Right renal pelvis (tissue), 4 donors: ENCODE measurements at places on chromosomes 7 and 10.

- no peak for DNase-seq
These were observed 49.7 kb downstream of the COL17A1 start for GRCh38 chr10:104036069-104036384.

DNA sequence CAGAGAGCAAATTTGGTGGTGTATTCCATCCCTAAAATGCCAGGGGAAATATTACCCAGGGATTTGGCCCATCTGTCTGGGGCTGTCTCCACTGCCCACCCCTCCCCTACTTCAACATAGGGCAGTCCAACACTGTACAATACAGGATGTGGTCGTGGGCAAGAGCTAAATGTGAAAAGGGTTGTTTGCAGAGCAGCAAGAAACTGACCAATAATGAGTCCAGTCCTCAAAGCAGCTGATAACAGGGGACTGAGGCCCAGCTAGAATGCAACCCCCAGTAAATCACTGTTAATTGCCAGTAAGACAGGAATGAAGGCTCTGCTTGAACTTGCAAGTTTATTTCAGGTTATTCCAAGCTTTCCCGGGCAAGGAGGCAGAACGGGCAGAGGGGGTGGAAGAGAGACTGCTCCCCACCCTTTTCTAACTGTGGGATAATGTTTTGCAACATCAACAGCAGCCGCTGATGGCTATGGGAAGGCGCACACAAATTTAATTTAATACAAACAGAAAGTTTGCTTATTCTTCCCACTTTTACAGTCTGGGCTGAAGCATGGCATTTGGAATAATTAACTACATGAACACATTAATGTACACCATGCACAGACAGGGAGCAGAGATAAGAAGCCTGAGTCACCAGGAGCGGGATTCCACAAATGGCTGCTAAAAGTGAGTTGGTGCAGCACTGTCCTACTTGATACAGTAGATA is 36.8 kb downstream of the AFAP1L2 start:
- peak; percentile 83 for DNase-seq

DNA sequence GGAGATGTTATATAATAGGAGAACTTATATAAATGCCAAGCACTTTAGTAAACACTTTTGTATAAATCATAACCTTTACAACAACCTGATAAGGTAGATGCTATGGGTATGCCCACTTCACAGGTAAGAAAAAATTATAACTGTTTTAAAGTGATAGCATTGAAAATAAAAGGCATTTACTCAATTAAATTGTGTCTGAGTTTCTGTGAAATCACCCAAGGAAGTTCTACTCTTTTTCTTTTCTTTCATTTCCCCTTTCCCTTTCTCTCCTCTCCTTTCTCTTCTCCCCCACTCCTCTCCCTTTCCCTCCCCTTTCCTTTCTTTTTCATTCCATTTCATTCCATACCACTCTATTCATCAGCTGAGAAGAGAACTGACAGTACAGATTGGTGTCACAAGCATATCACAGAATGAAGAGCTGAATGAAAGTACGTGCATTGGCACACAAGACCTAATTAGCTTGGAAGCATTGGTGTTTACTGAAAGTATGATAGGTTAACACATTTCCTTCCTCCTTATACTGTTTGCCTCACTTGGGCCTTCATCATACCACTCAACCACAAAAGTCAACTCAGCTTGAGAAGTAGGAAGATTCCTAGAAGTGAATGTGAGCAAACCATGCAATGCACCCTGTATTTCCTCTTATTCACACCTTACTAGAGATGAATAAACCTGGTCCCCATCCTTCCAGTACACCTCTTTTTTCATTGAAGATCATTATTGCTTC is 117.9 kb upstream of the AGR3 start:
- no peak for DNase-seq

DNA sequence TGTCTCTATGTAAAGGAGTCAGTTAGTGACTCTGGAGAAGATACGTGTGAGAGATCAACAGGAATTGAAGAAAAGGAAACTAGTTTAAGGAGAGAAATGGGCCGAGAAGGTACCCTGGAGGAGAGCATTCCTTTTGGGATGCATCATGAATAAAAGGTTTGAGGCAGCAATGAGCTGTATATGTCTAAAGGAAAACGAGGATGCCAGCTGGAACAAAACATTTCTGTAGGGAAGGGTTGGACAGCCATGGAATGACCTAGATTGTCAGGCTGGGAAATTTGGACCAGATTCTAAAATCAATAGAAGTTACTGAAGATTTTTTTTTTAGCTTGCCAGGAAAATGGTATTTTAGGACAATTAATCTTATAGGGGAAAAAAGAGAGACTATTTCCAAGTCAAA is 17.2 kb upstream of the MPP7 start:
- no peak for DNase-seq

- DNase-seq: no peak
These were observed 466.0 kb downstream of the XPNPEP1 start for GRCh38 chr10:109457302-109457638.

- DNase-seq: no peak
These were observed 193.9 kb upstream of the TCF7L2 start for GRCh38 chr10:112756235-112756527.

DNA sequence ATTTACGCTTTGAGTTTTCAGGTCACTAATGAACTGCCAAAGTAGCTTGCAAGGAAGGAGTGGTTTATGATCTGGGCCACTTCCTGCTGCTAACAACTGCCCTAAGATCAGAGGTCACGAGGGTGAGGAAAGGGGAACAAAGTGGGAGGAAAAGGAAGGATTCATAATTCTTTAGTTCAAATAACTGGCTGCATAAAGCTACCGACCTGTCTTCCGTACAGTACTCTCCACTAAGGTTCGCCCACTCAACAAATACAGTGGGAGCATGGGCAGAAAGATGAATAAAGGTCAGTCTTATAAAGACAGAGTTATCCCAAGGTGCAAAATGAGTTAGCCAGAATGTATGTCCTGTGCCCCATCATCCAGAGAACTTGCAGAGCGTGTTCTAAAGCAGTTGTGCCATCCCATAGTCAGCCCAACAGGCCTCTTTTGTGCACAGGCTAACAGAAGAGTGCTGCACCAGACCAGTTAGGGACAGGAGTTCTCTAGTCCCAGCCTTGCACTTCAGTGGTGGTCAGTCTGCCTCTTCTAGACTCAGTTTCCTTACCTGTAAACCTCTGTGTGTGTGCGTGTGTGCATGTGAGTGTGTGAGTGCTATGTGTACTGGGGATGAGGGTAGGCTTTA is 65.9 kb downstream of the CREB3L2 start:
- no peak for DNase-seq

GRCh38 chr7:148447221-148447849 is 143.2 kb upstream of the C7orf33 start:
- DNase-seq: no peak

- no peak for DNase-seq
These were observed 13.7 kb upstream of the USP6NL start for GRCh38 chr10:11625019-11625735.

DNA sequence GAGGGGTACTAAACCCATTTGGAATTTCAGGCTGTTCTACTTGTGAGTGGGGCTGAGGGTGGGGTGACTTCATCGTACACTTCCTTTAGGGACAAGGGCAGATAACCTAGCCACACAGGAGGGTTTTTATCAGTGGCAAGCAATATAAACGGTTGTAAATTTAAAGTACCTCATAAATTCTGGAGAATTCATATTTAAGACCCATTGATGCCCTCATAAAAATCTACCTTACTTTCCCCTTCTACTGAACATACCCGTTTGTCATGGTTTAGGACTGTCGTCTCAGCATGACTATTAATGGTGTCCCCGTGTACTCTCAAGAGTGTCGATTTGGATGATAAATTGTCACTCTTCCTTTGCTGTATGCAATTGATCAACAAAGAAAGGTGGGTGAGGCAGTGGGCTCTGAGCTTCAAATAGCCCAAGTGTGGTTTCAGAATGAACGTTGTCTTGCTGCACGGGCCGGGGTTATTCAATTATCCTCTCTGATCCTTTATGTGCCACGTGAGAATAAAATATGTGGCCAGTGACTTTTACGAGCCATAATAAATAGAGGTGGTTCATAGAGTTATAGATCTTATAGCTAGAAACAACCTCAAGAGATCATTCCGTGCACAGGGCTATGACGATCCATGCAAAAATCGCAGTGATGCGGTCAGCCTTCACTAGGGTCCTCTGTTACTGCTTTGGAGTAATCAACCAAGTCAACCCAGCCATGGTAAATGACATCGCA is 82.2 kb downstream of the FAM107B start:
- DNase-seq: no peak

- DNase-seq: no peak
These were observed 20.9 kb upstream of the PRKAR2B start for GRCh38 chr7:107023522-107024151.

DNA sequence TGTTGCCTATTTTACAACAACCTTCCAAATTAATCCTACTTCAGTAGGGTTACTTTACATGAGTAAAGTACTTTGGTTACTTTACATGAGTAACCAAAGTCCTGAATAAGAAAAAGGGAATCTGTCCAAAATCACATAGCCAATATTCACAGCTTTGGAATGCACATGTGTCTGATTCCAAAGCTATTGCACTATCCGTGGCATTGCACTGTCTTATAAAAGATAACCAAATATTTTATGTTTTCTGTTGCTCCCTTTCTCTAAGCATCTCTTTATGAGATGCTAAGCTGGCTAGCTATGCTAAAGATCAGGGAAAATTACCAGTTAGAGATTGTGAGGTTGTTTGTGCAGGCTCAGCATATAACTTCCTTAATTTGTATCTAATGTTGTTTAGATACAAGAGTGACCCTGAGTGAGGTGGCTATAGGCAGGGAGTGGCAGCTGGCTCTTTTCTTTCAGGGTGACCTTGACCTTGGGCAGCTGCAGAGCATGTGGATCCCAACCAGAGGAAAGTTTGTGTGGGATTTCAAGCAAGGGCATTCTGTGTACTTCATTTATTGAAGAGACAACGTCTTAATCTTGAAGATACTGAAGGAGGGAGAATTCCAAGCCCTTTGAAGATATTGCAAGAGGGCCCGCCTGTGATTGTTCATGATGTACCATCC is 366.1 kb upstream of the ANKRD30A start:
- no peak for DNase-seq

DNA sequence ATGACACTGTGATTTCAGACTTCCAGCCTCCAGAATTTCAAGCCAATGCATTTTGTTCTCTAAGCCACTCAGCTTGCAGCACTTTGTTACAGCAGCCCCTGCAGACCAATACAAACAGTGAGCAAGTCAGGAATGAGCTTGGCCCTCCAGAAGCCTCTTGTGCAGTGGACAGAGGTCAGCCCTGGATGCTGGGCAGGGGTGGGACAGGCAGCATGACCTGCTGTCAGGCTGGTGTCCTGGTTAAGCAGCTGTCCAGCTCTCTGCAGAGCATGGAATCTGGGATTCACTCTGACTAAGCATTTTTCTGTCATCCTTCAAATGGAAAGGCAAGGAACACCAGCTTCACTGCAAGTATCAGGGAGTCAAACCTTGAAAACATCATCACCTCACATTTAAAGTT is 85.5 kb upstream of the GDF10 start:
- no peak for DNase-seq

DNA sequence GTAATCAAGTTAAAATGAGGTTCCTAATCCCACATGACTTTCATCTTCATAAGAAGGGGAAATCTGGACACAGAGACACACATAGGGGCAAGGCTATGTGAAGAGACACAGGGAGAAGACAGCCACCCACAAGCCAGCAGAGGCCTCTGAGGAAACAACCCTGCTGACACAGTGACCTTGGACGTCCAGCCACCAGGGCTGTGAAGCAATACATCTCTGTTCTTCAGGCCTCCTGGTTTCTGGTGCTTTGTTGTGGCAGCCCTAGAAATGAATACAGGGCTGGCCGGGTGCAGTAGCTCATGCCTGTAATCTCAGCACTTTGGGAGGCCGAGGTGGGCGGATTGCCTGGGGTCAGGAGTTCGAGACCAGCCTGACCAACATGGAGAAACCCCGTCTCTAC is 183.9 kb downstream of the CXCL12 start:
- no peak for DNase-seq

GRCh38 chr7:112866424-112866823 is 76.2 kb upstream of the TMEM168 start:
- no peak for DNase-seq

DNA sequence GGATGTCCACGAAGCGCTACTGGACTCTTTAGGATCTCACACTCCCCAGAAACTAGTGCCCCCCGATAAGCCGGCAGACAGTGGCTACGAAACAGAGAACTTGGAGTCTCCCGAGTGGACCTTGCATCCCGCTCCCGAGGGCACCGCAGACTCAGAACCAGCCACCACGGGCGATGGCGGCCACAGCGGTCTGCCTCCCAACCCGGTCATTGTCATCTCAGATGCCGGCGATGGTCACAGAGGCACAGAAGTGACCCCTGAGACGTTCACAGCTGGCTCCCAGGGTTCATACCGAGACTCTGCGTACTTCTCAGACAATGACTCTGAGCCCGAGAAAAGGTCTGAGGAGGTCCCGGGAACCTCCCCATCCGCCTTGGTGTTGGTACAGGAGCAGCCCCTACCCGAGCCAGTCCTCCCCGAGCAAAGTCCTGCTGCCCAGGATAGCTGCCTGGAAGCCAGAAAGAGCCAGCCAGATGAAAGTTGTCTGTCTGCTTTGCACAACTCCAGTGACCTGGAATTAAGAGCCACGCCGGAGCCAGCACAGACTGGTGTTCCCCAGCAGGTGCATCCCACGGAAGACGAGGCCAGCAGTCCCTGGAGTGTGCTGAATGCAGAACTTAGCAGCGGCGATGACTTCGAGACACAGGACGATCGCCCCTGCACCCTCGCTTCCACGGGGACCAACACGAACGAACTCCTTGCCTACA is 17.6 kb upstream of the BHLHA15 start:
- DNase-seq: no peak

- DNase-seq: no peak
These were observed 5.8 kb upstream of the FEZF1 start for GRCh38 chr7:122310119-122311021.

DNA sequence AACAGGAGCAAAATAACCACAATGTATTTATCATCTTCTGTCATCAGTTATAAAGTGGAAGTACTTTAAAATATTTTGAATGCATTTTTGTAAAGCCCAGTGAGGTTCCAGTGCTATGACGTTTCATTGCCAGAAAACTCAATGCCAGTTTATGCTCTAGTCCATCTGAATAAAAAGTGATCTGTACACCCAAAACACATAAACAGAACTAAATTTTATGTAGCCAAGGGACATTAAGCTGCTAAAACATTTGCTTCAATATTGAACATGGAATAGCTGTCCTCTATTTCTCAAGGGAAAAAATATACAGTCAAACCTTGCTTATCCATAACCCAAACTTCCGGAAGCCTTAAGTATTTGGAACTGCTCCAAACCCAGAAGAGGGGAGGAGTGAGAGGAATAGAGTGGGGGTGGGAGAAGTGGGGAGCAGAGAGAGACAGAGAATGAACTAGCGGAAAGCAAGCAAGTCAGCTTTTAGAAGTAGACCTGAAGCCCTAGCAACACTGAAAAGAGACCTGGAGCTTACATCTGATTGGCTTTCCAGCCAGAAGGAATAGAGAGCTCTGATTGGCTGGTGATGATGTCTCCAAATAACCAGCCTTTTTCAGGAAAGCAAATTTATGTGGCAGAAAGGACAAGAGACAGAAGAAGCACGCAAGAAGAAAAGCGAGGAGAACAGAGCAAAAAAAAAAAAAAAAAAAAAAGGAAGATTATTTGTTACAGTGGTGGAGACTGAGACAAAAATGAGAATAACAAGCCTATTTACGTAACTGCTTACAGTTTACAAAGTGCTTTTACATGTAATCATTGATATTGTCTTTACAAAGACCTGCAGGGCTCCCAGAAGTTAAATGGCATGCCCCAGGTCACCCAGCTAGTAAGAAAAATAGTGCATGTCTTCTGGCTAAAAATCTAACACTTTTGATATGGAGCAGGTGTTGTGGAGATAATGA is 196.0 kb downstream of the RNLS start:
- peak; percentile 76 for DNase-seq
